ENCODE measurements at places on chromosomes 16 and 17. TPM values are rescaled to one million over a fixed set of nuclear protein-coding genes. Genes with fewer than 3 reads are reported as not detected.

SCIMP gene
- total RNA-seq, result 4.9 TPM

GRCh38 chr17:35540589-35541404 lies 3.3 kb upstream of the SLFN12L start:
- DNase-seq, result peak; percentile 69

DNA sequence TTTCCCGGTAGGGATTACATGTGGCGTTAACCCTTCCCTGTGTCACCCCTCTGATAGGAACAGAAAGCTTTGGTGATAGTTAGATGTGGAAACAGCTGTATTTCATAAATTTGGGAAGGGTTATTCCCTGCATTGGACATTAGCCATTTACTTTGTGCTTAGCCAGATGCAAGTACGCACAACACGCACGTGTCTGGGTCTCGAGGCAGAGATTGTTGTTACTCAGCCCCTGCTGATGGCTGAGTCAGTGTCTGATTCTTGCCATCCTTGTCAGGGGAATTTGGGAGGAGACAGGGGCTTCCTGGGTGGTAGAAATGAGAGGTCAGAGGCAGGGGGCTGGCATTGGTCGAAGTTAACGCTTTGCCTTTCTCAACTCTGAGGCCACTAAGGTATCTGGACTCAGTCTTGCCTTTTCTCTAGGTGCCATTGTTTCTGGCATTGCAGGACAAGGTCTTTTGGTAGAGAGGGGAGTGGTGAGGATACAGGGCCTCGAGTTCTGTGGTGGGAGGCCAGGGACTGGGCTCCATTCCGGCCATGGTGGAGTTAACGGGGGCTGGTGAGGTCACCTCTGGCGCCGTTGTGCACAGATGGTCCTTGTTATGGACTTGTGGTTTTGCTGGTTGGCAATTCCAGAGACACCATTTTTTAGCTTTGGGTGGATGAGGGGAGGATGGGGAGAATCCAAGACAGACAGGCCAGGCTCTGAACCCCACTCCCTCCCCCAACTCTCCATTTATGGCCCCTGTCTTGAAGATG lies 8.2 kb downstream of the MMP2 start:
- no peak for DNase-seq

- no peak for DNase-seq
Observed at GRCh38 chr16:87816507-87817100, 50.8 kb upstream of the KLHDC4 start.

DNA sequence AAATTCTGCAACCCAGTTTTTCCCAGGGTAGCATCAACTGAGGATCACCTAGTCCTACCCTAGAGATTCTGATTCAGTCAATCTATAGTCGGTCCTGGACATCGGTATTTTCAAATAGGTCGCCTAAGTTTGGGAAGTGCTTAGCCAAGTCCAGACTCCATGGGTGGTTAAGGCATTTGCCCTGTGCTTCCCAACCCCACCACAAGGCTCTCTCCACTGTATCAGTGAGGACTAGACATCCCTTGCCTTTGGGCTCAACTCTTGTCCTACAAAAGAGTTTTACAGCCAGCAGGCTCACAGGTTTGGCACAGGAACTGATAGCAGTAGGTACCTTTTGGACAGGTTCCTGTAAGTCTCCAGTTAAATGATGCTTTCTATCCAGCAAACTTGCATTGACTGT lies 13.8 kb downstream of the HYDIN start:
- no peak for DNase-seq

DNA sequence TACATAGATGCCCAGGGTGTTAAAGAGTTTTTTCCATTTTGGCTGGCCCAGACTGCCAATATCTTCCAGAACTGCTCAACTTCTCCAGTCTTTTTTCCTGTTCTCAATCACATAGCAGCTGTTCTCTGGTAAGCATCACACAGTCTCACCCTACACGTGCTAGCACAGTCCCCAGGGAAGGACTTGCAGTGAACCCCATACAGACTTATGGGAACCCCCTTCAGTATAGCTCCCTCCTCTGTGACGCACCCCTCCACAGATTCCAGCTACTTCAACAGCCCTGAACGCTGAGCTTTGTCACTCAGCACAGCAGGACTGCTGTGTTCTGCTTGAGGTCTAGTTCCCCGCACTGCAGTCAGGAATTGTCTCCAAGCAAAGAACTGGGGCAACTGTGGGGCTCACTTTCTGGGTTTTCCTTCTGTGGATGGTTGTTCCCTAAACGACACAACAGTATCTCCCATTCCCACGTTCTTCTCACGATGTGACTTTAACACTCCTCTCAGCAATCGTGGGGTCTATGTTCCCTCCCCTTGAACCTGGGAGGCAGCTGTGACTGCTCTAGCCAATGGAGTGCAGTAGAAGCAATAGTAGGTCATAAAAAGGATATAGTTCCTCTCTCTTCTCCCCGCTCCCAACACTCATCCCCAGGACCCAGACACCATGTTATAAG lies 3.6 kb downstream of the MMP28 start:
- DNase-seq, result no peak

GRCh38 chr16:86923656-86924055 lies 345.3 kb downstream of the FOXL1 start:
- DNase-seq, result no peak

GRCh38 chr16:84898447-84898846 lies 78.7 kb downstream of the CRISPLD2 start:
- DNase-seq, result no peak

GRCh38 chr17:4970273-4970672 lies 2.7 kb upstream of the SPAG7 start:
- no peak for DNase-seq

DNA sequence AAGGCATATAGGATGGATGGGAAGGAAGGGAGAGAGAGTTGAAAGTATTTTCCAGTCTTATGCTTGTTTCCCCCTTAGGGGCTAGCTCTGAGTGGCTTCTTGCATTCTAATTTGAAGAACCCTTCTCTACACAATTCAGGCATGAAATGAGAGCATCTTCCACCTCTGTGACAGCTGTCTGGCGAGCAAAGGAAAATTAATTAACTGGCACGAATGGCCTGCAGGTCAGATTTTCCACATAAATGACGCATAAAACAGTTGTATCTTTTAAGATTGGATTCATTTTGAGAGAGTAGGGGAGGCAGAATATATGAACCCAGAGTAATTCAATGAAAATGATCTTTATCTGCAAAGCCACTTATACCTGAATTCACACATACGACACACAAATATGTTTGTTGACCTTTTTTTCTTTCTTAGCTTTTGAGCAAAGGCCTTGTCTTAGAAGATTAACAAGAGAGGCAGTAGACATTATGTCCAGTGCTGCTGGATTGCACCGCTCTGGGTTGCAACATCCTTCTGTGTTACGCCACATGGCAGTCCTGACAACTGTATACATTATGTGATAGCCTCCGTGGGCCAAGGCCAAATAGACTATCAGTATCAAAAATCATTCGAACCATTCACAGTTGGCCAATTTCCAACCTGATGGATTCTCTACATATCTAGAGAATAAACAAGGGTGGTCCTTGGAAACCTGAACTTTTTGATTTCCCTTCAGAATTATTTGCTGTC lies 173.0 kb upstream of the GOT2 start:
- no peak for DNase-seq

- no peak for DNase-seq
Observed at GRCh38 chr17:77824780-77825280, 133.7 kb upstream of the TNRC6C start.

- DNase-seq, result no peak
Observed at GRCh38 chr16:30760577-30761426, 1.1 kb downstream of the CFAP119 start.

GRCh38 chr17:79116575-79117368 lies 42.1 kb downstream of the ENGASE start:
- DNase-seq, result no peak

All from sciatic nerve (tissue), 2 donors.